GM12864 (cell line): ENCODE measurements at places on chromosomes 6 and 20.
A peak's percentile ranks its signal among the peaks of the same experiment; 100 is the strongest.

- DNase-seq = no peak
Observed at GRCh38 chr6:71292001-71292400, 3.4 kb downstream of the OGFRL1 start.

GRCh38 chr6:163001330-163001729, 273.6 kb downstream of the PACRG start:
- DNase-seq = peak; percentile 3

DNA sequence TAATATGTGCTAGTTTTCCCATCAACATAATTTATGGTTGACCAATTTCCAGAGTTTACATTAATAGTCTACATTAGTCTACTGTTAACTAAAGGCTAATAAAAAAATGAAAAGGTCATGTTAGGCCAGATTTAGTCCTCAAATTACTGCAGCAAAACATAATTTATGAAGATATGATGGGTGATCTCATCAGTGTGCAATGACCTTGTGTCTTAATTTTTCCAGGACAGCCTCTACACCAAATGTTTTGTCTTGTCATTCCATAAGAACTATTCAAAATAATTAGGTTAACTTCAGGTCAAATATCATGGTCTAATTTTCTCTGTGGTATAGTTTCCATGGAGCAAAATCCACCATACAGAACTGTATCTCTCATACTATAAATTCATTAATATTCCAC, 234.2 kb downstream of the COL12A1 start:
- DNase-seq = no peak

DNA sequence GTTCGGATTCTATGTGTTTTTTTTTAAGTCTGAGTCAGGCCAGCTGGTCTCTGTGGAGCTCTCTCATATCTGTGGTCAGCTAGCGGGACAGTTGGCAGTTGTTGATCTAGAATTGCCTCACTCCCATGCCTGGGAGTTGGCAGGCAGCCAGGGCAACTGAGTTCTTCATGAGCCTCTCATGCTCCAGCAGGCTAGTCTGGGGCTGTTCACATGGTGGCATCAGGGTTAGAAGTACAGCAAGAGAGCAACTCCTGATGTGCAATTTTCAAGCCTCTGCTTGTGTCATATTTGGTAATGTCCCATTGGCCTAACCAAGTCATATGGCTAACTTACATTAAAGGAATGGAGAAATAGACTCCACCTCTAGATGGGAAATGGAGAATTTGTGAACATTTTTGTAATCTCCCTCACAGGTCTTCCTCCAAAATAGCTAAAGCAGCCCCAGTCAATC, 6.7 kb upstream of the IFT52 start:
- peak; percentile 12 for DNase-seq

GRCh38 chr6:139973669-139974344, 599.4 kb upstream of the CITED2 start:
- DNase-seq = no peak

GRCh38 chr6:139019722-139020121, 8.8 kb upstream of the ABRACL start:
- DNase-seq = no peak

DNA sequence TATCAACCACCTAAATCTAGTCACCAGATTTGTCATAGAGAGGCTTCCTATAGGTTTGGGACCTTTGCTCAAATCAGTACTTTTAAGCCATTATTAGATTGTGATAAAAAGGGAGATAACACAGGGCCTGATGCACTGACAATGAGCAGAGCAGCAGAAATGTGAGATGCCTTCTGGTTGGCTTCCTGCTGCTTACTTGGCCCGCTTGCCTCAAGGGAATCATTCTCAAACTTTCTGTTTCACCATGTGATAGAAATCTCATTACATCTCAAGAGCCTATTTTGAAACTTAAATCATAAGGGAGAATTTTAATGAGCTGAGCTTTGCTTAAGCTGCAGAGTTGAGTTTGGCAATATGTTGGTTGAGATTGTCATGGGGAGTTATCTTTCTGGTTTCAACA, 606.0 kb downstream of the DHX35 start:
- no peak for DNase-seq
